NCI-H446 (cell line): ENCODE measurements at places on chromosomes 6 and 20.

GRCh38 chr6:140879946-140880345, 1252.8 kb upstream of the GJE1 start:
- no peak for DNase-seq

DNA sequence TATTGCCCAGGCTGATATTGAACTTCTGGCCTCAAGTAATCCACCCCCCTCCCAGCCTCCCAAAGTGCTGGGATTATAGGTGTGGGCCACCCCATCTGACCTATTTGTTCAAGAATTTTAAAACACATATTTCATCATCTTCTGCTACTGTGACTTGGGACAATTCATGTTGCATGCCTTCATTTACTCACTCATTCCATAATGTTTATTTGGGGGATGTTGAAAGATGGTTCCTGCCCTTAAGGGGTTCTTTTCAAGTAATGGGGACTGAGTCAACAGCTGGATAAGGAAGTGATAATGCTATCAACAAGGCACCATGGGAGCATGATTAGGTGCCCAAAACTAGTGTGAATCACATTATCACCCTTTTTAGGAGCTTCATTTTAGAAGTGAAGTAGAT, 62.0 kb downstream of the CRYBG1 start:
- DNase-seq = no peak

DNA sequence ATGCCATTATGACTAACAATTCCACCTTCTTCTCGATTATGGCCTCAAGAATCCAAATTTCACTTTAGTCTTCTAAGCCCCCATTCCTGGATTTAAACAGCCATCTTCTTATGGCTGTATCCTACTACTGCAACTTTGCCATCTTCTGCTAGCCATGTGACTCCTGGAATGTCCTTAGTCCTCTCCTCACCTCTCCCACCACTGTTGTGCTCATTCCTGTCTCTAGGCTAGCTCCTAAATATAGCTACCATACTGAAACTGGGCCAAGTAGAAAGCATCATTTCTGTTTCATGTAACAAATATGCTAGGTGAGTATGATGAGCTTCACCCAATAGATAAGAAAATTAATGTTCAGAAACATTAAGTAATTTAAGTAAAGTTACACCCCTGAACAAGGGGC, 313.1 kb downstream of the CLVS2 start:
- no peak for DNase-seq

DNA sequence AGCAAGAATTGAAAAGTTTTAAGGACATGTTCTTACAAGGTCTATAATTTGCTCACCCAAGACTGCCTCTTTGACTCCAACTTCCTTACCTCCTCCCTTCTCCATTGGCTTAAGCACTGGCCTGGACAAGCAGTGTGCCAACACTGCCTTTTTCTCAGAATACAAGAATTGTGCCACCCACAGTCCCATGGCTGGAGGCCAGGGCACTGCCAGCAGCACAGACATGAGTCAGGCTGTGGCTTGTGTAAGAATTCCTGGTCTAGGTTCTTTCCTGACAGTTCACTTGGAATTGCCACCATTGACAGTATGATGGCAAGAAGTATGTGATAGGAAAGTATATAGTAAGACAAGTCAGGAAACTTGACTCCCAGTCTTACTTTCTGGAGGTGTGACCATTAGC, 202.7 kb upstream of the MARCKS start:
- peak; percentile 68 for DNase-seq

DNA sequence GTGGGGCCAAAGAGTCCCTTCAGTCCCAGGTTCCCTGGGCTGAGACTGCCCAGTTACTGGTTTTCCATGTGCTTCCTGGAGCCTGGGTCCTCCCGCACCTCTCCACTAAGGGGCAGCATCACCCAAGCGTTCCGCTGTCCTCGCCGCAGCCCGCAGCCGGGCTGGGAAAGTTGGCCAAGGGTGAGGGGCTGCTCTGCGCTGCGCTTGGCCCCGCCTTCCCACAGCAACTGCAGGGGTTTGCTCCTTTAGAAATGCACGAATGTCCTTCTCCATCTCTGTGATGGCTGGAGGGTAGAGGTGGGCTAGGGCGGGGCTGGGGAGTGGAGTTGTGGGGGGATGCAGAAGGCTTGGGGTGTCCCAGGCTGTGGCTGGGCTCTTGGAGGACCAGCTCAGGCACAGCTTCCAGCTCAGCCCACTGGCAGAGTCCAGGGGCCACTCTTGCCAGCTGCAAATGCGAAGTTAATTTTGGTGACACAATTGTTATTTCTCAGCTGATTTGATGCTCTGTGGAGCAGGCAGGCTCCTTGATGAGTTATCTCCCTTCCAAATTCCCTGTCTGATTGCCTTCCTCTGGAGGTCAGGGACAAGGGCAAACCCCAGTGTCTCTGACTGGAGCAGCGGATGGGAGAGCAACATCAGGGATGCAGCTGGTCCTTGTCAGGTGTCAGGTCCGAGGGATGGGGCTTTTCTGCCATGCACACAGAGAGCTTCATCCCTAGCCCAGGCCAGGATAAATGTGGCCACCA, 63.2 kb downstream of the NOL4L start:
- peak; percentile 81 for DNase-seq

DNA sequence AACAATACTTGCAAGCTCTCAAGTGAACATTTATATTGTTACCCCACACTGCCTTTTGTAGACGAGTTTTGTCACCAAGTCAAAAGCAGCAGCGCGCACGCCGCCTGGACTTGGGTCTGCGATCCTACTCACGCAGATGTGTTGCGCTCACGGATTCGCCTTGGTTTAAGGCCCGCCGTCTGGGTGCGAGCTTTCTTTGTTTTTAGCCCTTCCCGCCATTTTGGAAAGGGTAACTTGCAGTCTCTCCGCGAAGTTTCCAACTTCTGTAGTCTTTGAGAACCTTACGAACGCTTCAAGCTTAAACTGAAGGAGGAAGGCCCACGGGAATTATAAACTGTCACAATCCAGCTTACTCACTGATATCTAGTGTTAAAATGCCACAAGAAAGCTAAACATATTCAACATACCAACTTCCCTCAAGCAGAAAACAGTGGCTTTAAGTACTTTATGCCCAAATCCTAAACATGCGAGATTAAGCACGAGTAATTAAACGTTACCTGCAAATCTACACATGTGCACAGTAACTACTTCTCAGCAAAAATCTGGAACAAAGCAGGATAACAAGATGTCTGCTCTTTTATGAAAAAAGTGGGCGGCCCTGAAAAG, 80.4 kb upstream of the BTN3A2 start:
- DNase-seq = no peak

DNA sequence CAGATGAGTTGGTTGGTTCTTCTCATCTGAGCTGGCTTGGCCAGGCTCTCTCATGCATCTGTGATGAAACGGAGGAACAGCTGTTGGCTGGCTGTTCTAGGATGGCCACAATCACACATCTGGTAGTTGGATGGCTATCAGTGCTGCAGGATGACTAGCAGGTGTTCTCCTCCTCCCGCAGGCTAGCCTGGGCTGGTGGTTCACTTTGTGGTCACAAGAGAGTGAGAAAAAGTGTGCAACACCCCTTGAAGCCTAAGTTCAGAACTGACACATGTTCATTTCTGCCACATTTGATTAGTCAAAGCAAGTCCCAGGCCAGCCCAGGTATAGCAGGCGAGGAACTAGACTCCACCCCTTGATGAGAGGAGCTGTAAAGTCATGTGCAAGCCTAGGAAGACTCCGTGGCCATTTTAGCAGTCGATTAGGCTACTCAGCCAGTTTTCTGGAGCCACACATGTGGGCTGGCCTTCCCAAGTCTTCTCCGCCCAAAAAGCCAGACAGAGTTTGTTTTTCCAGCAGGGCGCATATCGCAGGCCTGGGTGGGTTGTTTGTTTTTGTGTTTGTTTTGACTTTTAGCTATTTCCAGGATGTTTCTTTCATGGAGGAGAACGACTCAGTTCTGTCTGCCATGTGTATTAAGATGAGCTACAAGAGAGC, 120.8 kb downstream of the ISM1 start:
- DNase-seq = no peak

- peak; percentile 16 for DNase-seq
Observed at GRCh38 chr20:36606158-36607066, 833 bp downstream of the RAB5IF start.

- DNase-seq = no peak
Observed at GRCh38 chr6:14397518-14397901, 279.9 kb downstream of the CD83 start.

GRCh38 chr6:150656156-150656555, 56.5 kb downstream of the PLEKHG1 start:
- DNase-seq = no peak

DNA sequence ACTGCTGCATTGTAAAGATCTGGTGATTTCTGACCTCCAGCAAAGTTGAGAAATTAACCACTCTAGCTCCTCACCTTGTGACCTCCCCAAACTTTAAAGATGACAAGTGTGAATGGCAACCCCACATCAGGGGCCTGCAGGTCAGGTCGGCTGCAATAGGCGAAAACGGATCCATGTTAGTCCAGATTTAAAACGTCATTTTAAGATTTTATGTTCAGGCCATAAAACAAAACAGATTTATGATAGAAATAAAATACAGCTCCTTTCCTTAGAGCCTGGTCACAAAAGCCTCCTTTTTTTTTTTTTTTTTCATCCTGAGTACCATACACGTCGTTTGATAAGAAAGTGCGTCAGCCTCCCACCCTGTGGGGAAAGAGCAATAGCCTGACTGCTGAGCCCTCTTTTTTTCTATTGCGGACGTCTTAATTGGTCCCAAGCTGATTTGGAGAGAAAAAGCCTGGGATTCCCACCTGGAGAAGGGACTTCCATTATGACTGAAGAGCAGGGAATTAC, 519.2 kb upstream of the NOX3 start:
- DNase-seq = no peak
